ENCODE measurements at places on chromosomes 1 and 21. TPM values are rescaled to one million over a fixed set of nuclear protein-coding genes. Genes with fewer than 3 reads are reported as not detected.

LCE1D gene
- total RNA-seq = not detected

MATN1 gene
- total RNA-seq = not detected

SELE gene
- not detected for total RNA-seq

MROH7 gene
- total RNA-seq = 0.27 TPM

IVL gene
- total RNA-seq = not detected

All from T-helper 2 cell treated with Interferon-gamma antibody and Interleukin-4, amounts not matched to agents 100 ng/mL and 5 ng/mL, for 36 hours (primary cell).